ENCODE measurements at places on chromosomes 3 and 15. TPM values are rescaled to one million over a fixed set of nuclear protein-coding genes. Genes with fewer than 3 reads are reported as not detected.

DNA sequence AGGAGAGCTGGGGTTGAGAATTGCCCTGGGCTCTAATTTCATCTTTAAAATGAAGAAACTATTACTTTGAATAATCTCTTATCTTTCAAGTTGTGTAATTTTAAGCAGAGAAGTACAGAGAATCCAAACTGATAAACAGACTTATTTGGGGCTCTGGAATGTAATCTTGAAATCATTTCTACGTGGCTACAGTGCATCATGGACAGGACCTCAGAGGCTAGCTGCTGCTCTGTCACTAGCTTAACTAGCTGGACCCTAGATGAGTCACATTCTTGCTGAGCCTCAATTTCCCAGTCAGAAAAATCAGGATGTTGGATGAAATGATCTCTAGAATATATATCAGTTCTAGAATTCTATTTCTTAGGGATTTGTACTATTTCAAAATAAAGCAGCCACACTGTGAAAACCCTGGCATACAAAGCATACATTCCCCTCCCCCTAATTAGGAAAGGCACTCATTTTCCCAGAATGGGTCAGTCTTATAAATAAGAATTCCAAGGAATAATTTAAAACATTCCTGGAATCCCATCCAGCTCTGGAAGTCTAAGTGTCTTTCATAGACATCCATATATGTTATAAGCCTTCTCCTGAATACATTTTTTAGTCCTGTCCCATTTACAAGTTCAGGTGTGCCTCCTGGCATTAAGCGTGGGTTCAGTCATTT is 47.2 kb downstream of the RASGRP1 start:
- peaks cover 25% of the 10 kb centered on the region for H3K36me3 ChIP-seq
- H3K4me3 ChIP-seq, result no peak overlapping the region
- H3K27ac ChIP-seq, result no peak overlapping the region
- H3K27me3 ChIP-seq, result no peaks in the 10 kb centered on the region
- H3K4me1 ChIP-seq, result peaks cover 36% of the 10 kb centered on the region

- H3K27ac ChIP-seq, result no peak overlapping the region
- no peaks in the 10 kb centered on the region for H3K27me3 ChIP-seq
- no peak for DNase-seq
- no peaks in the 10 kb centered on the region for H3K36me3 ChIP-seq
- H3K4me1 ChIP-seq, result no peaks in the 10 kb centered on the region
Measured at GRCh38 chr15:27865926-27866325, 233.2 kb downstream of the OCA2 start.

- peak overlapping the region; percentile 25 for H3K27ac ChIP-seq
- no peak overlapping the region for H3K4me3 ChIP-seq
- H3K36me3 ChIP-seq, result peaks cover 30% of the 10 kb centered on the region
- H3K4me1 ChIP-seq, result peaks cover 51% of the 10 kb centered on the region
- H3K27me3 ChIP-seq, result no peaks in the 10 kb centered on the region
- peak; percentile 17 for DNase-seq
Measured at GRCh38 chr15:85597155-85597815, 197.4 kb downstream of the KLHL25 start.

DNA sequence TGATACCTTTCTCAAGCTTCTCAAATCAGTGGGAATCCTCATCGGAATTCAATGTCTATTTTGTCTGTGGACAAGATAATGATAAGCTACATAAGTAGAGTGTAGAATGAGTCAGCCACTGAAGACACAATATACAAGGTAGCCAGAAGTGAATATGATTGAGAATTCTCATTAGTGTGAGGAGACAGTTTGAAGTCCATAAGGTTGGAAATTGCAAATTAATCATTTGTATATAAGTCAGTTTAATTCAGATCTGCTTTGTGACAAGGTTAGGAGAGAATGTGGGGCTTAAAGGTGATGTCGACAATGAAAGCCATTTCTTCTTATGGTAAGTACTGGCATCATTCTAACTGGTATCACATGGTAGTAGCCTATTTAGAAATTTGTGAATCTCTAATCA is 4.2 kb downstream of the ARPP21 start:
- H3K4me1 ChIP-seq, result peaks cover 5% of the 10 kb centered on the region
- no peak overlapping the region for H3K4me3 ChIP-seq
- H3K36me3 ChIP-seq, result peaks cover 3% of the 10 kb centered on the region
- no peak overlapping the region for H3K27ac ChIP-seq

GRCh38 chr3:49712166-49712565 is 7.3 kb downstream of the AMIGO3 start:
- no peak overlapping the region for H3K27ac ChIP-seq
- no peak for DNase-seq
- no peak overlapping the region for H3K4me3 ChIP-seq
- H3K4me1 ChIP-seq, result peaks cover 11% of the 10 kb centered on the region
- no peaks in the 10 kb centered on the region for H3K36me3 ChIP-seq

GRCh38 chr3:165217739-165218138 is 21.6 kb upstream of the SLITRK3 start:
- no peaks in the 10 kb centered on the region for H3K27me3 ChIP-seq
- H3K4me1 ChIP-seq, result no peaks in the 10 kb centered on the region
- no peak overlapping the region for H3K4me3 ChIP-seq
- no peak overlapping the region for H3K27ac ChIP-seq
- DNase-seq, result no peak

GRCh38 chr3:37237252-37237651 is 62.9 kb upstream of the LRRFIP2 start:
- H3K4me3 ChIP-seq, result no peak overlapping the region
- H3K27me3 ChIP-seq, result no peaks in the 10 kb centered on the region
- H3K36me3 ChIP-seq, result no peaks in the 10 kb centered on the region
- H3K27ac ChIP-seq, result no peak overlapping the region

GRCh38 chr3:45185052-45185451 is 38.9 kb upstream of the CDCP1 start:
- H3K36me3 ChIP-seq, result no peaks in the 10 kb centered on the region
- H3K4me3 ChIP-seq, result no peak overlapping the region
- H3K27ac ChIP-seq, result no peak overlapping the region
- peaks cover 15% of the 10 kb centered on the region for H3K4me1 ChIP-seq
- H3K27me3 ChIP-seq, result peaks cover 9% of the 10 kb centered on the region
- no peak for DNase-seq

GRCh38 chr3:178195824-178196223 is 340.4 kb upstream of the KCNMB2 start:
- H3K4me3 ChIP-seq, result no peak overlapping the region
- H3K27me3 ChIP-seq, result no peaks in the 10 kb centered on the region
- DNase-seq, result no peak
- H3K36me3 ChIP-seq, result no peaks in the 10 kb centered on the region
- H3K4me1 ChIP-seq, result peaks cover 4% of the 10 kb centered on the region

DNA sequence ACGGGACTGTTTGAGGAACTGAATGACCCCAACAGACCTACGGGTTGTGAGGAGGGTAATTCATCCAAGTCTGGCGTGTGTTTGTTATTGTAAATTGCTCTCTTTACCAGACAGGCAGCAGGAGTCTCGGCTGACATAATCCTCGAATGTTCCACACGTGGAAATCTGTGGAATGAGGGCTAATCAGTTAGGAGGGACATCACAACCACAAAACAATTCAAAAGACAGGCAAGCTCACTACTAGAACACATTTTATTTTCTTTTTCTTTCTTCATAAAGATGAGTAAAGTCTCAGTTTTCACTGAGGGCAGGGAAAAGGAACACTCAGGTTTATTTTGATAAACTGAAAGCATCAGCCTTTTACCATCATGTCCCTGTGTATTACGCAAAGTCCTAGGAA is 53.8 kb downstream of the GRK7 start:
- H3K27me3 ChIP-seq, result peaks cover 12% of the 10 kb centered on the region
- no peak overlapping the region for H3K4me3 ChIP-seq
- DNase-seq, result no peak
- no peaks in the 10 kb centered on the region for H3K36me3 ChIP-seq
- no peak overlapping the region for H3K27ac ChIP-seq

DNA sequence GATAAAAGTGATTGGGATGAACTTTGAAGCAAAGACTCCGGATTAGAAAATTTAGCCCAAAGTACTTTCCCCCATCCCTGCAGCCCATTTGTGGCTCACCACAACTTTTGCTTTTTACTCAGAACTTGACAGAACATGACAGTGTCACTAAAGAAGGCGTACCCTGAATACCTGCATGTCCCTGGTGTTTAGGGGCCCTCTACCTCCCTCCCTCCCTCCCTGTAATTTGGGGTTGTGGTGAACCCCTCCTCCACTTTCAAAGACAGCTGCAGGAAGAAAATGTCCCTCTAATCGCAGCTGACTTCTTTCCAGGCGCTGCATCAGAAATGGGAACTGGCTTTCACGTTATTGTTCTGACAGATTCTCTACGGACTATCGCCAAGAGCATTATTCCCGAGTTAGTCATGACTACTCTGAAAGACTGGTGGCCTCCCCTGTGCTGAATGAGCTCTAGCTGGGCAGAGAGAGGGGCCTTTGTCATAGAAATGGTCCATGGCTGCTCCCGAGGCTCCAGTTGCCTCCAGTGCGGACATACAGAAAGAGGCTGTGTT is 93.2 kb upstream of the ARHGEF3 start:
- peaks cover 17% of the 10 kb centered on the region for H3K36me3 ChIP-seq
- H3K4me3 ChIP-seq, result peak overlapping the region; percentile 29
- peaks cover 65% of the 10 kb centered on the region for H3K4me1 ChIP-seq
- peak; percentile 24 for DNase-seq
- no peak overlapping the region for H3K27ac ChIP-seq
- no peaks in the 10 kb centered on the region for H3K27me3 ChIP-seq

DNA sequence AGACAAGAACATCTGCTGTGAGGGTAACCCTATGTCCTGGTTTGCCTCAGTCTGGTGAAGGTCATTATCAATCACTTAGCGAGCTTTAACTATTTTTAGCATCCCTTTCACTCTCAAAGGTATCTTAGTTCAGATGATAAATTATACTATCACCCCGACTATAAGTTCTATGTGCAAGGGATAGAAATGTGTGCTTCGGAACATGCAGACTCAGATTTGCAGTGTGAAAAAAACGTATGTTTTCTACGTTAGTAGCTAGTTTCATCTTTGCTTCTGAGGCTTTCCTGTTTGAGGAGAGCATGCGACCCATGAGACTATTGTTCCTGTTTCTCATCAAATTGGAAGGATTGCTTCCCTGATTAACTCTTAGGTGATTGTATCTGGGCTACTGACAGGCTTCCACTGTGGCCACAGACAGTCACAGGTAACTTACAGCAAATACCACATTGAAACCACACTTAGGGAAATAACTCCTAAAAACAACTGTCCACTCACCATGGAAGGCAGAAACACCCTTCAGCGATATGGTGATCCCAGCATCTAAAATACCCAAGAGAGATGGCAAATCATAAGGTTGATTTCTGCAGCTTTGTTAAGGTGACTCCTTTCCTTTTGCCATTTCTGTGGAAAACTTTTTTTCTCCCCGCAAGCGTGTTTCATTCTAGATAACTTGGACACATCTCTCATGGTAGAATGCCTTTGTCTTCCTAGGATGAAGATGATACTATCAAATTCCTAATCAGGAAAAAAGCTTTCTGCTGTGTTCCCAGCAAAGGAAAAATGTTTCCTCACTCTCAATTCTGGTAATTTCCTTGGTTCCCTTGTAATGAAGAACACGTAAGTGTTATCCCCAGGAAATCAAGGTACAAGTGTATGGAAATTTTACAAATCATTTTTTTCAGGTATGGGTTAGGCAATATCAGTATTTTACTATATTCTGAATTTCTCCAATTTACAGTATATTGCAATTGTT is 5.2 kb downstream of the GCSAM start:
- peak overlapping the region; percentile 82 for H3K27ac ChIP-seq
- peaks cover 29% of the 10 kb centered on the region for H3K36me3 ChIP-seq
- H3K4me3 ChIP-seq, result peak overlapping the region; percentile 57
- no peak for DNase-seq

GRCh38 chr3:6542795-6543194 is 318.1 kb upstream of the GRM7 start:
- no peaks in the 10 kb centered on the region for H3K36me3 ChIP-seq
- H3K27me3 ChIP-seq, result no peaks in the 10 kb centered on the region
- no peak overlapping the region for H3K4me3 ChIP-seq
- no peaks in the 10 kb centered on the region for H3K4me1 ChIP-seq

The GPR62 gene
- total RNA-seq, result not detected

The SUSD5 gene
- not detected for total RNA-seq

The NECTIN3 gene
- 2.4 TPM for total RNA-seq

The CYP8B1 gene
- total RNA-seq, result not detected

The FAM107A gene
- total RNA-seq, result not detected

The SENP7 gene
- 10.1 TPM for total RNA-seq

Data from activated naive CD8-positive, alpha-beta T cell treated with anti-CD3 and anti-CD28 coated beads for 36 hours (primary cell).